ENCODE measurements at places on chromosomes 1 and 21.

GRCh38 chr1:176795929-176796328 is 333.0 kb downstream of the PAPPA2 start:
- DNase-seq = peak; percentile 64

GRCh38 chr1:33878392-33878791 is 14.5 kb downstream of the HMGB4 start:
- no peak for DNase-seq

DNA sequence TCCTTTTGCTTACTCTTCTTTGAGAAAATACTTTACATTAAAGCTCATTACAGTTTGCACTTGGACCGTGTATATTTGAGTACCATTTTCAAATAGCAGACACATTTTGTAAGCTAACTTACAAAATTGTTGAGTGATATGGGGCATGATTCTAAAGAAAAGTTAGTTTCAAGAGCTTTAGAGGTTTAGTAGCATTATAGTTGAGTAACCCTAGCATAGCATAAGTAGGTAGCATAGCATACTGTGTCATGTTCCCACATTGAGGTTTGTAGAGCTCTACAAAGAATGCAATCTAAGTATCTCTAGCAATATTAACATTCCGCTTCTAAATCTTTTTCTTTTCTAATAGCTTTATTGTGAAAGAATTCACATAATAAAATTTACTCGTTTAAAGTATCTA is 92.0 kb downstream of the ITSN1 start:
- no peak for DNase-seq

DNA sequence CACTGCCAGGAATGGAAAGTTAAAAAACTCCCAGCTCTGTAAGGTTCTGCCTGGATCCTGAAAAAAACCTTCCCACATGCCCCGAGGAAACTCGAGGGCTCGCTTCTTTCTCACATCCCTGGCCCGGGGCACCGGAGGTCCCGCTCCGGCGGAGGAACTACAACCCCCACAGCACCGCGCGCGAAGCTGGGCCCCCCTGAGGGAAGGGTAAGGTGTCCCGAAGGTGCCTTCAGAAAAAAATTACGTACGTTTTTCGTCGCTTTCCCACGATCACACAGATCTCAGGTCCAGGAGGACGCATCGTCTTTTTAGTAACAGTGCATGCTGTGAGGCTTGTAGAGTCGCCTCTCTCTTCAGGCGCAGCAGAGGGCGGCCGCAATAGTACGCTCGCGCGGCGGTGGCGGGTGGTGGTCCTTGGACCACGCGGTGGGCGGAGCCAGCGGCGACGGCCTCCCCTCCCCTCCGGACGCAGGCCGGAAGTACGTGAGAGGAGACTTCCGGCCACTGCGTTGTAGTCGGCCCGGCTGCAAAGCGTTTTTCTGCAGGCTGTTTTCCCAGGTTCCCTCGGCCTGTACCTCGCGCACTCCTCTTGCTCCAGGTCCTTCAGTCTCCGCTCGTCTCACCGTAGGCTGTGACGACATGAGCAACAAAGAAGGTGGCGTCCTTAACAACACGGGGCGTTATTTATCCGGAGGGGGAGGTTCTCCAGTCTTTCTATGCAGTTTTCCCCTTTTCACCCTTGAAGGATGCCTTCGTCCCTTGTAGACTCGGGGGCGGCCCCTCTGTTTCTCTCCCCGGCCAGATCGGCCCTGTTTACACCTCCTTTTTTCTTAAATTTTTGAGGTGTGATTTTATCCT is at the start of gene TSNAX:
TSS of gene TSNAX (plus strand) at position 498 of the 858 bp plus-strand sequence. CDS start at position 640, 142 bp downstream.
- DNase-seq = peak; percentile 94

GRCh38 chr1:202562444-202563060 is 147.7 kb downstream of the SYT2 start:
- DNase-seq = no peak

DNA sequence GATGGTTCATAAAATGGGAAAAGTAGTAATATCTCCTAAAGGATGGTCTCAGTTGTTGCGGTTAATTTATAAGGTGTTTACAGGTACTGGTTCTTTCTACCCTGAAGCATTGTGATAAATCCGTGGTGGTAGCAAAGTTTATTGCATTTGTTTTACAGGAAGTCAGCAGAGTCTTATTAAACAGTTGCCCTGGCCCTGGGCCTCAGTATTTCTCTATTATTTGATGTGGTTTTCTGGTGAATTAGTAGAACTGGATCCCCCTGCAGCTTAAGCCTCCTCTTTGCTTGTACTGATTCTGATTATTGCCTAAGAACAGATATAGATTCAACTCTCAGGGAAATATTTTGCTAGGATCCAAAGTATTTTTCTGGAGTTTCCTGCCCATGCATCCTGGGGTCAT is 76.4 kb upstream of the CD55 start:
- no peak for DNase-seq

GRCh38 chr1:160284220-160284781 is 632 bp downstream of the PEX19 start:
- no peak for DNase-seq

DNA sequence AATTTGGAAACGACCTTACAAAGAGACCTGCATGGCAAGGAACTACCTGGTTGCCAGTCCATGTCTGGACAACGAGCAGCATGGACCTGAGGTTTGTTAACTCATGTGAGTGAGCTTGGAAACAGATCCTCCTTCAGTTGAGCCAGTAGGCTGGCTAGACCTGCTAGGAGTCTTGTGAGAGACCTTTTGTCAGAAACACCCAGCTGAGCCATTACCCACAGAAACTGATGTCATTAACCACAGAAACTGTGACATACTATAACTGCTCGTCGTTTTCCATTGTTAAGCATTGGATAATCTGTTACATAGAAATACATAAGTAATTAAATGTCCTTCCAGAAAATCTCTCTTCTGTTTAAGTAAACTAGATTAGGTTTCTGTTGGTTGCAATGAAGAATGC is 211.1 kb upstream of the C21orf91 start:
- no peak for DNase-seq

DNA sequence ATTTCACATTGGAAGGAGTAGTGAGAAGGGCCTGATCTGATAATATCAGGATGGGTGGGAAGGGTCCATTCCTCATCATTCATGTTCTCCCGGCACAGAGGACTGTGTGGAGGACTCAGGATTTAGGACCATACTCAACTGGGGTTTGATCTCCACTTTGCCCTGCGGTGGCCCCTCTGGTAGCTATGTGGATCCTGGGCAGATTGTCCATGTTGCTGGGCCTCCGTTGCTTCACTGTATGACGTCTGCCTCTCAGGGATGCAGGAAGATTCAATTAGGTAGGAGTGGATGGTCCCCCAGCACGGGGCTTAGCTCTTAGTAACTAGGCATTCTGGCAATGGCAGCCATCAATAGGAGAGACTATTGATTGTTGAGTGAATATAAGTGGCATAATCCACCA is 2.3 kb downstream of the ETS2 start:
- no peak for DNase-seq

GRCh38 chr1:119637710-119638109 is 10.4 kb downstream of the ZNF697 start:
- no peak for DNase-seq

- no peak for DNase-seq
Measured at GRCh38 chr21:24899138-24899537, 708.1 kb downstream of the MRPL39 start.

DNA sequence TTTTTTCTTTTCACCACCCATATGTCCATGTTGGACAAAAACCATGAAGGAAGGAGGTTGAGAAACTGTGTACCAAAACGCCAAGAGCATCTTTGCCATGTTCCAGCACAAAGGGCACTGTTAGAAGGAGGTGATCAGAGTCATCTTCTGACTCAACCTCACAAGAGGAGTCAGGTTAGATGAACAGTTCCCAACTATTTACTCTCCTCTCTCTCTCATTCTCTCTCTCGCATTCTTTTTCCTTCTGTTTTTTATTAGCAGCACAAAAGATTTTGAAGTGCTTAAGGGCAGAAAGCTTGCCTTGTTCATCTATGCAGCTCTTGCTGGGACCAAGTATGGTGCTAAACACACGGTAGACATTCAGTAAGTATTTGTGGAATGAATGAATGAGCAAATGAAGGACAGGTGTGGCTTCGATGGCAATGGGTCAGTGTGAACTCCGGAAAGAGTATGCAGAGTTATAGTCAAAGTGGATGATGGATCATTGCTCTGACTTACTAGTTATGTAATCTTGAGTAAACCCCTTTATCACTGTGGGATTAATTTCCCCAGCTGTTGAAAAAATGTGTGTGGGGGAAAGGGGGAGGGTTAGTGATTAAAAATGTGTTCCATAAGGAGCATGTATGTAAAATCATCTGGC is 33.9 kb downstream of the DDR2 start:
- DNase-seq = no peak

GRCh38 chr1:221911714-221912113 is 169.8 kb upstream of the DUSP10 start:
- no peak for DNase-seq

GRCh38 chr1:164733070-164733469 is 174.1 kb downstream of the PBX1 start:
- no peak for DNase-seq

DNA sequence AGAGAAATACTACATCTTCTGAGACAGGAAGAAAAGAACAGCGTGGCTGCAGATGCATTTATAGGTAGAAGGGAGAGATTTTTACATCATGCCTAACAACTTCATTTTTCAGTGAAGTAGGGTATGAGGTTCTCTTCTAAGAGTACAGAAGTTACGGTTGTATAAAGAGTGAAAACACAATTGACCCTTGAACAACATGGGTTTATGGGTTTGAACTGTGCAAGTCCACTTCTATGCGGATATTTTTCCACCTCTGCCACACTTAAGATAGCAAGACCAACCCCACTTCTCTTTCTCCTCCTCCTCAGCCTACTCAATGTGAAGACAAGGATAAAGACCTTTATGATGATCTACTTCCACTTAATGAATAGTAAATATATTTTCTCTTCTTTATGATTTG is 64.5 kb downstream of the RPAP2 start:
- DNase-seq = no peak

DNA sequence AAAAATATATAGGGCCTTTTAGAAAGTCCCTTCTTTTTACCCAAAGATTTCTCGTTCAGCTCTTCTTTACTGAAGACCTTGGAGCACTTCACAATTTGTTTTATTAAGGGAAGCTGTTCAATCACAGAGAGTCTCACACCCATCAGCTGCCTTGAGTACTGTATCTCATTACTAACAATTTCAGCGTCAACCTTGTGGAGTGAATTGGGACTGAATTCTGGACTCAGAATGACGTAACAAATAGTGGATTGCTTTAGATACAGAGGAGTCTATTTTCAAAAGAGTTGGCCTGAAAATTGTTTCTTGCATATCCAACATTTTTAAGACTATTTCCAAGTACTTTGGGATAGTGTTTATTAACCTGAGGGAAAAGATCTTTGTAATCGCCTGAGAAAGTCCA is 7.9 kb downstream of the MAP10 start:
- DNase-seq = no peak

DNA sequence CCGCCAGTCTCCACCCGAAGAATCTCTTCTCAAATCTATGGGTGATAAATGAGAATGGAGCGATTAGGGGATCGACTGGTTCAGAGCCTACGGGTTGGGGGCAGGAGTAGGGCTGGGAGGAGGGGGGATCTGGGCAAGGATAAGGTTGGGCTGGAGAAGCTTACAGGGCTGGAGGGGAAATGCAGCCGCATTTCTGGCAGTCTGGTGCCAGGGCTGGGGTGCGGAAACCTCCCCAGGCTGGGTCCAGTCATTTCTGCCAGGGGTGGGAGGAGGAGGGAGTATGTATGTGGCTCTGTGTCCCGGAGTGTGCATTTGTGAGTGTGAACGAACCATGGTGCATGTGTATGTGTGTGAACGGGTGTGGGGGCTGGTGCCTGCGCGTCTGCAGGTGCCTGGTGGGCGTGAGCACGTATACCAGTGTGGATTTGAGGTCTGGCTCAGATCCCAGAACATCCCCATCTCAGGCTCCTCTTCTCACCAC is 10.2 kb downstream of the C1orf216 start:
- DNase-seq = no peak

- DNase-seq = no peak
Measured at GRCh38 chr1:57674801-57675200, 250.9 kb upstream of the DAB1 start.

DNA sequence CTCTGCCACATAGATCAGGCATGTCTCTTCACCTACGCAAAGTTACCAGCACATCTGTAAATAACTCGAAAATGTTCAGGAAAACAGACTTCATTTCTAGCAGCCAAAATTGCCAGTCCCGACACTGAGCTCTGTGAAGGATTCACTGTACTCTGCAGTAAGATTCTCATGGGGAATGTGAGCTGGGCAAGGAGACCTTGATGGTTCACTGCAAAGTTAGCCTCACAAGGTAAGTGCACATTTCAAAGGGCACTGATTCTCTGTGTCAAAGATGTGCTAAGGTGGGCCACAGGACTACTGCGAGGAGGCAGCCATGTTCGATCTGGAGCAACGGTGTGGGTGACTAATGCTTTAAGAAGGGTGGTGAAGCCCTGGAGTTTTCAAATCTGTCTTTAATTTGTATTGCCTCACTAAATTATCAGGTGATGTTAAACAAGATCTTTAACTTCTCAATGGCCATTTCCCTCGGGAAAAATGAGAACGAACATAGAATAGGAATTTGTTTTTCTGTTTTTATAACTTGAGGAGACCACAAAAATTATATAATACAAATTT is 25.2 kb downstream of the STPG1 start:
- no peak for DNase-seq

GRCh38 chr1:48644905-48645605 is 131.6 kb downstream of the BEND5 start:
- no peak for DNase-seq

- DNase-seq = no peak
Measured at GRCh38 chr1:6130036-6130435, 50.1 kb downstream of the CHD5 start.

- DNase-seq = no peak
Measured at GRCh38 chr1:96363826-96364225, 357.8 kb upstream of the PTBP2 start.

DNA sequence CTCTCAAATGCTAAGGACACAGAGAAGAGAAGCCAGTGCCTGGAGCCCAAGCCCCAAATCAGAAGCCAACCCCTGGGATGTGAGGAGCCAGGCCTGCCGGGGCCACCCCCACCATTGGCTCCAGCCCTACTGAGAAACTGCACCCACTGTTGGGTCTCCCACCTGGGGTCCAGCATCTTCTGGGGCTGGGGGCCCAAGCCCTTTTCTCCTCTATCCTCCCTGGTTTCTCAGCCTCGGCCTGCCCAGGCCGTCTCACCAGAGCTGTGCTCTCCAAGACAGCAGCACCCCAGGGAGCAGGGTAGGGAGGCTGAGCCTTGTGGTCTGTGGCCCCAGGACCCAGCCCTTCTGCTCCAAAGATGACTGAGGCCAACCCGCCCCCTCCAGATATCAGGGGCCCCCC is 37.9 kb downstream of the SDC3 start:
- DNase-seq = no peak
